ENCODE measurements at places on chromosomes 6 and 20. TPM values are rescaled to one million over a fixed set of nuclear protein-coding genes. Genes with fewer than 3 reads are reported as not detected.

Gene ZBP1
- total RNA-seq, result 0.74 TPM

Gene DDO
- not detected for total RNA-seq

Gene SYNDIG1
- 3.2 TPM for total RNA-seq

Gene CST2
- total RNA-seq, result not detected

Gene BMP7
- total RNA-seq, result 17.2 TPM

Gene TMEM200A
- total RNA-seq, result 3.9 TPM

Gene PREP
- 19.2 TPM for total RNA-seq

Gene POU5F1
- 0.98 TPM for total RNA-seq

Gene MLN
- not detected for total RNA-seq

All from vagina (tissue), 2 donors.